ENCODE measurements at places on chromosomes 1 and 21. TPM values are rescaled to one million over a fixed set of nuclear protein-coding genes. Genes with fewer than 3 reads are reported as not detected.

The C1QTNF12 gene
- 7.0 TPM for total RNA-seq

The ZBTB48 gene
- total RNA-seq = 20.4 TPM

The PROX1 gene
- 0.38 TPM for total RNA-seq

The TRABD2B gene
- 0.26 TPM for total RNA-seq

The ERICH3 gene
- not detected for total RNA-seq

The RNU1-1 gene
- under 0.01 TPM for total RNA-seq

The LRRN2 gene
- total RNA-seq = not detected

The CNKSR1 gene
- 1.8 TPM for total RNA-seq

The NTMT2 gene
- total RNA-seq = not detected

The DNTTIP2 gene
- total RNA-seq = 42.7 TPM

The DCAF8 gene
- total RNA-seq = 133 TPM

The SERTAD4 gene
- total RNA-seq = 37.4 TPM

The MSH4 gene
- 0.08 TPM for total RNA-seq

The HIVEP3 gene
- total RNA-seq = 20.1 TPM

The OR2M5 gene
- total RNA-seq = not detected

The PDPN gene
- total RNA-seq = 0.80 TPM

The LAX1 gene
- total RNA-seq = not detected

The GJA9 gene
- total RNA-seq = not detected

The MATN1 gene
- total RNA-seq = 0.45 TPM

The FBLIM1 gene
- total RNA-seq = 3.1 TPM

The DNALI1 gene
- total RNA-seq = not detected

The AMY1A gene
- not detected for total RNA-seq

The SDC3 gene
- total RNA-seq = 42.8 TPM

The OR2T2 gene
- total RNA-seq = not detected

The RGS7 gene
- total RNA-seq = 4.0 TPM

The TNFRSF8 gene
- 0.85 TPM for total RNA-seq

The USH2A gene
- 0.03 TPM for total RNA-seq

The TRIM17 gene
- total RNA-seq = not detected

The DPH5 gene
- total RNA-seq = 23.2 TPM

The CELA3B gene
- total RNA-seq = not detected

The PAQR6 gene
- total RNA-seq = 20.0 TPM

The F5 gene
- not detected for total RNA-seq

The CACHD1 gene
- 4.0 TPM for total RNA-seq

Data from A375 (cell line).